Activated T-cell treated with anti-CD3 and anti-CD28 coated beads for 1 hour (primary cell): ENCODE measurements at places on chromosomes 3 and 15.

- no peak for DNase-seq
These were observed 48.8 kb upstream of the SRGAP3 start for GRCh38 chr3:9298236-9298635.

GRCh38 chr3:160477750-160478149, 28.2 kb upstream of the TRIM59 start:
- DNase-seq = no peak

- no peak for DNase-seq
These were observed 70.5 kb upstream of the SLCO3A1 start for GRCh38 chr15:91783008-91783407.

DNA sequence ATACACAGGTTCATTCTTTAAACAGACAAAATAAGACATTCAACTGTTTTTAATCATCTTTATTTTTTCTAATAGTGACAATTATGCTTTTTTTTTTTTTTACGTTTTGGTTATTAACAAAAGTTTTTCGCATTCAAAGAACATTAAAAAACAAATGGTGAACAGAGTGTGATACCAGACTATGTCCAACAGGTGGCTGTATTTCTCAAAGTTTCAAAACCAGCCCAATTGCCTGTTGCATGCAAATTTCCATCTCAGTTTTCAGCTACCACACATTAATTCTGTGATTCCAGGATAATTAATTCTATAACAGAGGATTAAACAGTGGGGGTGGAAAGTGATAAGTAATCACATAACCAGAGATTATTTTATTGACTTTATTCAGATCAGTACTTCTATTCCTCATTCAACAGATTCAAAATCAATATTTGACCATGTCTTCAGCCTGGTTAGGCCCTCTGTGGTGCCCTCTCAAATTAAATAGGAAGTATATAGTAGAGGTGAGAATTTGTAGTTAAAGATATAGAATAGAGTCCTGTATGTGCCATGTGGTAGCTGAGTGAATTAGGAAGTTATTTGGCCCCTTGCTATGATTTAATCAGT, 122.2 kb upstream of the DCBLD2 start:
- no peak for DNase-seq

- DNase-seq = no peak
These were observed 411.3 kb downstream of the GRM7 start for GRCh38 chr3:7272203-7272602.

GRCh38 chr15:73684581-73685455, 635 bp downstream of the CD276 start:
- no peak for DNase-seq

DNA sequence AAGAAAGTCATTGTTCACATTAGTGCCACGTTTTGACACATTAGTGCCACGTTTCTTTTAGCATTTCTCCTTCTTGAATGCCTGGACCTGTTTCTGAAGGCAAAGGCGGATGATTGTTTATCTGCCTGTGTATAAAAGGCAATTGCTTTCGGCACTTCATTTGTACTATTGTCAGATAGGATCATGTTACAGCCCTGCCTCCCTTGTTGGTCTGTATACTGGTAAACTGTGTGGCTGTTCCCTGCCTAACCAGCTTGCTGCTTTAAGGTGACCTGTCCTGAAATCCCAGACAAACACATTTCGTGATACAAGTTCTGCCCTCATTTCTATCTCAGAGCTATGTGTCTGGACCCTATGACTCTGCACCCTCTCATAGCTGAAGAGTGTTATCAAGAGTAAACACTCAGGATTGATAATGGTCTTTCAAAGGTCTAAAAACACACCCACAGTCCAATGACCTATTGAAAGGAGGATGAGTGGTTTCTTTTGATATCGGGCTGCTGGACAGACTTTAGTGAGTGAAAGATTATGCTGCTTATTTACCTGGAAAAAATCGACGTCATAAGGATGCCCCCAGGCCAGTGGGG, 276.3 kb upstream of the MCTP2 start:
- DNase-seq = no peak

DNA sequence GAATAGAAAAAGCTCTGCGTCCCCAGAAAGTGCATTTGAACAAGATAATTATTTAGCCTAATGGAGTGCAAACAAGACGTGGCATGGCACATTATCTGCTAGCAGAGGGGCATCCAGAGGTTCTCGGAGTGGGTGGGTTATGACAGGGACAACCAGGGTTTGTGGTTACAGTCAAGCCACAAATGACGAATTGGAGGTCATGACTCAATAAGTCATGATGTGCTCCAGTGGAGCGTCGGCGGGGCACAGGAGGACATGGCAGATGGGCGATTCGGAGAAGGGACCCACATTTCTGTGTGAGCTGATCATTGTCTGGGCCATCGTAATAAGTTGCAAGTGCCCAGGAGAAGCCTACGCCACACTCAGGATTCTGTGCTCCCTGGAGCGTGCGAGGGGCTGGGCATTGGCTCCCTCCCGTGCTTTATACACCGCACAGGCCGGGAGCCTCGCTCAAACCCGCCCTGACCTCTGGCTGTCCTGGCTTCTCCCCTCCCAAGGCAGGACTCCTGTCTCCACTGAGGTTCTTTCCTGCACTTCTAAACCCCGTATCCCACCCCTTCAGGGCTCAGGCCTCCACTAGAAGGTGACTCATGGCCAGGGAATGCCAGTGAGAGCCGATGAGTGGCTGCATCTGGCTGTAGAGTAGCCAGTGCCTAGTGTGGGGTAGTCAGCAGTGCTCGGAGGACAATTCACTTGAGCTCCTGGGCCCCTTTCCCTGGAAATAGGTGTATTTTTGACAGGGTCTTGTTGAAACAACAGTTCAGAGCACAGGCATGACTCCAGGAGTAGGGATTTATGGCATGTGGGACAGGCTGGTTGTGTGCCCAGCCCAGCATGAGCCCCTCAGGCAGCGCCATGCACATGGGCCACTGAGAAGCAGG, 67.4 kb downstream of the GRIP2 start:
- DNase-seq = no peak

DNA sequence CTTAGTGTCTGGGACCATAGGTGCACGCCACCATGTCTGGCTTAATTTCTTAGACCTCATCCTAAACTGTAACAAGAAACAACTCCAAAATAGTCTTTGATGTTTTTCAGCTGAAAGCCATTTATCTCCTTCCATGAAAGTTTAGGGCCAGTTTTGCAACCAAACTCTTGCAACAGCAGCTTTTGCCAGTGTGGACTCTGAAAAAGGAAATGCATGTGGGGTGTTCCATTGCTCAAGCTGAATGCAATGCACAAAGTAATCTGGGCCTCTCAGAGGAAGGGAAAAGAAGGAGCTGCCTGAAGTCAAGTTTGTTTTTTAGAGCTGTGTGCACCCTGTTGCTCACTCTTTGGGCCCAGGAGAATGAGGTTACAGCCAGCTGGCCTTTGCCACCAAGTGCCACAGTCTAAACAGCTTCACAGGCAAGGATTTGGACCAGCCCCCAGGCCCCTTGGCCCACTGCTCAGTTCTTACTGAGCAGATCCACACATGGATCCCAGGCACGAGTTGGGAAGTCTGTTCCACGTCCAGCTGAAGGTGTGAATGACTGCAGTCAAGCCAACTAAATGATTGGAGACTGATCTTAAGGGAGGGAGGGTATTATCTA, 212.3 kb upstream of the LRRFIP2 start:
- no peak for DNase-seq

DNA sequence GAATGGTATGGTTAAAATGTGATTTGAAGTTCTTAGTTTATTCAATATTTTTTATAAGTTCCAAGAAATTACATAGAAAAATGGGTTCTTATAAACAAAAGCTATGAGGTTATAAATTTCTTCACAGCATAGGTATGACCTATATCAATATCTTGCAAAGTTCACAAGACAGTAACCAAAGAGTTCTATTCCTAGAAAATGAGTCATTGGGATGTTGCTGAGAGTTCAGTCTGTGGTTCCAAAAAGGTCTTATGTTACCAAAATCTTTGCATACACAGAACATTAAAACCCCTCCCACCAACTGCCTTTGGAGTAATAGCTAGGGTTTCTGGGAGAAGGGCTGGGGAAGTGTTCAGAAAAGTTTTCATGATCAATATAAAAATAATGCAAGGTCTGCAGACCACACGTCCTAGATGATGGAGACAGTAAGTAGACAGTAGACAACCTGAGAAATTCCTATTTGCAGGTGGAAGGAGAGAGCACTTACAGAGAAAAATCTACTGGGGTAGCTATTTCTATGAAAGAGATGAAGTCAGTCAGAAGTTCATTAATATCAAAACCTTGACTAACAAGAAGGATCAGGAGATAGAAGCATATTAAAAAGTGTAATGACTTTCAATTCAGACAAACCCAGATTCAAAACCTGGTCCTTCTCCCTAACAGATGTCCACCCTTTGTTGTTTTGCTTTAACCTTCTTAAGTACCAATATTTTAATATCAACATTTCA, 279.3 kb downstream of the KCNH8 start:
- DNase-seq = no peak

- DNase-seq = no peak
These were observed 76.1 kb downstream of the CLDN11 start for GRCh38 chr3:170494766-170495165.

GRCh38 chr3:62758296-62759066, 116.7 kb downstream of the CADPS start:
- DNase-seq = no peak

DNA sequence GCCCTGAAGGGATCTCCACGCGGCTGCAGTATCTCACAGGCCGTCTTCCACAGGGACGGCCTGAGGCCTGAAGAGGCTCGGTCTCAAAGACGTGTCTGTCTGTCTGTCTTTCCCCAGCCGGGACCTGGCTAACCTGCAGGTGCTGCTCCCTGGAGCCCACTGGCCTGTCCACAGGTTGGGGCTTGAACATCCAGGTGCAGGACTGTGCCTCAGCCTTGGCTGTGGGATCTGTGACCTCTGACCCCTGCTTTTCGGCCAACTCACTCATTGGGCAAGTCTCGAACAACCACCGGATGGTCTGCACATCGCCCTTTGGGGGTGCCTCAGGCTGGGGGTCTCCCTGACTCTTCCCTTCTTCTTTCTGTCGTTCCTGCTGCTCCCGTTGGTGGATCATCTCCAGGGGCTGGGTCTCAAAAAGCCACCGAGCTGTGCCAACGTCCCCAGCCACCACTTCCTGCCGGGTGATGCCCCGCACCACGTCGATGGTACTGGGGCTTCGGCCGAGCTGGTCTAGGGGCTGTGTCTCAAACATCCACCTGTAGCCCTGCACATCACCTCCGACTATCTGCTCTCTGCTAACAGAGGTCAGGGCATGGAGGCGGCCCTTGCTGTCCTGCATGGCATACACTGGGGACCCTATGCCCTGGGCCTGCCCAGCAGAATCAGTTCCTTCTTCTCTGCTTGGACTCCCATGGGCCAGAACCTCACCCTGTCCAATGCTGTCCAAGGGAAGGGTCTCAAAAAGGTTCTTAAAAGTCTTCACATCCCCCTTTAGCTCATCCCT, 4.8 kb downstream of the XIRP1 start:
- DNase-seq = no peak

GRCh38 chr3:67713764-67714469, 59.5 kb upstream of the SUCLG2 start:
- DNase-seq = no peak

DNA sequence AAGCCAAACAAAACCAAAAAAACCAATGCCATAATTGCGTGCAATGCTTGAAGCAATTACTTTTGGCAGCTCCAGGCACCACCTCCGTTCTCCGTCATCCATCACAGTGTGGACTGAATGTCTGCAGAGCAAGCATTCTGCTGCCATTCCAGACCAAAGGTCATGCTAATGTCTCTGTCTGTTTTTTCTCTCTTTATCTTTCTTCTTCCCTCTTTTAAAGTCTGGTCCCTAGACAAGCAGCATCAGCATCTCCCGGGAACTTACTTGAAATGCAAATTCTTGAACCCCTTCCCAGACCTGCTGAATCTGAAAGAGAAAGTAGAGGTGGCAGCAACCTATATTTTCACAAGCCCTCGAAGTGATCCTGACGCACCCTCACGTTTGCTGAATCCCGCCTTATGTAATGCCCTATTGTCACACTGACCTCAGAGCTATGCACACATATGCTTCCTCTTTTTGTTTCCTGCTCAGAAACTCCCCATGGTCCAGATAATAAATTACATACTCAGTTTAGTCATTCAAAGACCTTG, 297.3 kb upstream of the PROK2 start:
- no peak for DNase-seq

DNA sequence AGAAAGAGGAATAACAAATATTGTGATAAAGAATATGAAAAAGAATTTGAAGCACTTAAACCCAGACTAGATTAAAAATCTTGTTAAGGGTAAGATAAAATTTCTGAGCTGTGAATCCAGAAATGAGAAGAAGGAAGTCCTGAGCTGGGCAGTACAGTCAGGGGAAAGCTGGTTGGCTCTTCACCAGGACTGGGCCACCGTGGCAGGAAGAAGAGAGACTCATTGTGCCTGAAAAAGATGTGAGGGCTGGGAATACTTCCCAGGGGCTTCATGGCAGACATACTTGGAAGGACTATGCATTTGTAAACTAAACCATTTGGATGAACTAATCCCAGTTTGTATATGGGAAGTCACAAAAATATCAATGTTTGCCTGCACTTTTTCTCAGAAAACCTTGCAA, 28.5 kb upstream of the MYO5C start:
- no peak for DNase-seq

GRCh38 chr15:94602754-94603470, 371.6 kb downstream of the MCTP2 start:
- no peak for DNase-seq

DNA sequence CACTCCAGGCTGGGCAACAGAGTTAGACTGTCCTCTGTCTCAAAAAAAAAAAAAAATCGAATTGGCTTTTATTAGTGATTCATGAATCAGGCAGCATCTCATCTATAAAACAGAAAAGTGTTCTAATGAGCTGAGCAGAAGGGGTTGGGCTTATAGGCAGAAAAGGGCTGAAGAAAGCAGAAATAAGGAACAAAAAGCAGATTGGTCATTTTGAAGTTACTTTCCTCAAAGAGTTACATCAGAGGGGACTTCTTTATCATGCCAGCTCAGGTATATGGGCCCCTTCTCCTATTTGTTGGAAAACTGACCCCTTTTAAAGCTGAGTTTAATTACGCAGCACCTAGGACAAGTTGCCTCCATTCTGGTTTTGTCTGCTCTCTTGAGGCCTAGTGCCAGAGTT, 722 bp upstream of the POGLUT1 start:
- DNase-seq = no peak

GRCh38 chr3:134049676-134050075, 20.0 kb upstream of the SLCO2A1 start:
- DNase-seq = no peak

GRCh38 chr15:52789601-52790168, 451 bp downstream of the ONECUT1 start:
- DNase-seq = no peak

DNA sequence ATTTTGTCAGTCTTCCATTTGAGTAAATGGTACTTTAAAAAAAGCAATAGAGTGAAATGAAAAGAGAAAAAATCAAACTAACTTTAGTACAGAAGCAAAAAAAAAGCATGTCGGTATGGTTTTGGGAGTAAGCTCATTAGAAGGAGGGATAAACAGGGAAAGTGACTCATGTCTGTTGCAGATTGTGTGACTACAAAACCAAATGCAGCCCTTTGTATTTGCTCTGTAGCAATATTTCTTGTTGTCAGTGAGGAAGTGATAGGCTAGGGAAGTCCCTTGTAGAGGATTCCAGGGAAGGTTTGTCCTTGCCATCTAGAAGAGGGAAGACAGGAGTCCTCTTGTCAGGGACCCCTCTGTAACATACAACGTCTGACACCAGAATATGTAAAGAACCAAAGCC, 150.5 kb upstream of the POU1F1 start:
- DNase-seq = no peak

GRCh38 chr3:124592658-124593441, 137.4 kb upstream of the UMPS start:
- no peak for DNase-seq

- DNase-seq = no peak
These were observed 30.1 kb upstream of the TBC1D23 start for GRCh38 chr3:100230710-100231109.

GRCh38 chr3:4350789-4351163, 47.6 kb downstream of the SETMAR start:
- peak; percentile 15 for DNase-seq
